ENCODE measurements at places on chromosomes 3 and 15. TPM values are rescaled to one million over a fixed set of nuclear protein-coding genes. Genes with fewer than 3 reads are reported as not detected.

DNA sequence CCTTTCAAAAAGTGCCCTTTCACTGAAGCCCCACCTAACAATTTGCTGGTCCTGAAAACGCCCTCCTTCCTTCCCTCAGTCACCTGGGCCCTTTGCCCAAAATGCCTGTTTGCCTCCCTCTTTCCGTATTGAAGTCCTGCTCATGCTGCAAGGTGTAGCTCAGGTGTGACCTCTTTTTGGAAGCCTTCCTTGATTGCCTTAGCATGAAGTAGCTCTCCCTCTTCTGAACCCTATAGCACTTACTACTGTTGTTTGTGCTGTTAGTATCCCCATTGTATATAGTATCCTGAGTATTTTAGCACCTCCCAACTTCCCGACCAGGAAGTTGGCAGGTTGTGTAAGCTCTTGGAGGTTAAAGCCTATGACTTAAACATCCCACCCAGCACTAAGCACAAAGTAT is 1.7 kb downstream of the PLS1 start:
- no peak for DNase-seq
- H3K4me3 ChIP-seq, result peak overlapping the region; percentile 65
- H3K36me3 ChIP-seq, result no peaks in the 10 kb centered on the region
- H3K4me1 ChIP-seq, result peaks cover 30% of the 10 kb centered on the region
- no peaks in the 10 kb centered on the region for H3K27me3 ChIP-seq

DNA sequence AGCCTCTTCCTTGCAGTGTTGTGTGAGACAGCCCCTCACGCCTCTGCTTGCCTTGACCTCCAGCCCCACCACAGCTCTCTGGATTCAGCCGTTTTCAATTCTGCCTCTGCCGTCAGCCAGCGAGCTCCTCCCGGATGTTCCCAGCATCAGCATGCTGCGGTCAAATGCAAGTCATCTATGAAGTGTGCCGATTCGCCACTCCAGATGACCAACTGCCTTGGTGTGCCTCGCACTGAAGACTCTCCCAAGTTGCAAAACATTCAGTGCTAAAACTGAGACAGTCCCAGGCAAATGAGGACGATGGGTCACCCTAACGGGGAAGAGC is 30.6 kb upstream of the RASA2 start:
- no peak overlapping the region for H3K4me3 ChIP-seq
- no peaks in the 10 kb centered on the region for H3K36me3 ChIP-seq
- no peak overlapping the region for H3K27ac ChIP-seq
- DNase-seq, result no peak

DNA sequence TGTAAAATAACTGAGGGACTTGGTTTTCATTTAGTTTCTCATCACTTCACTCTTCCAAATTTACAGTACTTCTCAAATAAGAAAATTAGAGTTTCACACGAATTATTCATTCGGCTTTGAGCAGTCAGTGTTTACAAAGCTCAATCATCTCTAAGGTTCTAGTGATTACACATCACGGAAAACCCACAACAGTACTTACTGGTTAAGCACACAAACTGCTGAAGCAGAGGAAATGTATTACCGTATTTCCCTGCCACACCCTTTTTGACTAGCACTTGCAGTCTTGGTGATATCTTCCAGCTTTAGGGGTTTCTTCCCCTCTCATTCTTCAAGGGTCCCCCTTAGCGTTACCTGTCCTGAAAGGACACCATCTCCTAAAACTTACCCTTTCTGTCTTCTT is 164.8 kb upstream of the CDIN1 start:
- H3K4me3 ChIP-seq, result no peak overlapping the region
- no peaks in the 10 kb centered on the region for H3K4me1 ChIP-seq
- peaks cover 4% of the 10 kb centered on the region for H3K27me3 ChIP-seq

DNA sequence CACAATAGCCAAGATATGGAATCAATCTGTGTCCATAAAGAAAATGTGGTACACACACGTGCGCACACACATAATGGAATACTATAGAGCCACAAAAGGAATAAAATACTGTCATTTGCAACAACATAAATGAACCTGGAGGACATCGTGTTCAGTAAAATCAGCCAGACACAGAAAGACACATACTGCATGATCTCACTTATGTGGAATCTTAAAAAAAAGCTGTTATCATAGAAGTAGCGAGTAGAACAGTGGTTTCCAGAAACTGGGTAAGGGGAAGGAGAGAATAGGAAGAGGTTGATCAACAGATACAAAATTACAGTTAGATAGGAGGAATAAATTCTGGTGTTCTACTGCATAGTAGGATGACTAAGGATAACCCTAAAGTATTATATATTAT is 11.1 kb downstream of the ATOSA start:
- peaks cover 43% of the 10 kb centered on the region for H3K36me3 ChIP-seq
- no peak for DNase-seq
- H3K27ac ChIP-seq, result no peak overlapping the region
- H3K4me3 ChIP-seq, result no peak overlapping the region
- H3K4me1 ChIP-seq, result peaks cover 47% of the 10 kb centered on the region

GRCh38 chr3:51671734-51672475 is 853 bp downstream of the TEX264 start:
- peak overlapping the region; percentile 94 for H3K27ac ChIP-seq
- peak overlapping the region; percentile 95 for H3K4me3 ChIP-seq
- no peaks in the 10 kb centered on the region for H3K27me3 ChIP-seq
- peaks cover 70% of the 10 kb centered on the region for H3K4me1 ChIP-seq
- DNase-seq, result no peak

DNA sequence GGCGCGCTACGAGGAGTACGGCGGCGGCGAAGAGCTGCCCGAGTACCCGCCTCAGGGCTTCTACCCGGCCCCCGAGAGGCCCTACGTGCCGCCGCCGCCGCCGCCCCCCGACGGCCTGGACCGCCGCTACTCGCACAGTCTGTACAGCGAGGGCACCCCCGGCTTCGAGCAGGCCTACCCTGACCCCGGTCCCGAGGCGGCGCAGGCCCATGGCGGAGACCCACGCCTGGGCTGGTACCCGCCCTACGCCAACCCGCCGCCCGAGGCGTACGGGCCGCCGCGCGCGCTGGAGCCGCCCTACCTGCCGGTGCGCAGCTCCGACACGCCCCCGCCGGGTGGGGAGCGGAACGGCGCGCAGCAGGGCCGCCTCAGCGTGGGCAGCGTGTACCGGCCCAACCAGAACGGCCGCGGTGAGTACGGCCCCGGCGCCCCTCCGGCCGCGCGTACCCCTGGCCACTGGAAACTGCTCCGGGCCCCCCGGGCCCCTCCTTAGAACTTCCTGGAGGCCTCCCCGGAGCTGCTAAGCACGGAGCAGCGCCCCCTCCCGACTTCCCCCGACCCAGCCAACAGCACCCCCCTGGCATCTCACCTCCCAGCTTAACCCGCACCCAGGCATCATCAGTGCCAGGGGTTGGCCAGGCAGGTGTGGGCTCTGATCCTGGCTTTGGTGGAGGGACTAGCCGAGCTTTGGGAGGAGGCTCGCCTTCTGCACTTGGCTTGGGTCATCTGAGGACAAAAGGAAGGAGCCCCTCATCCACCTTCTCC is 1.4 kb downstream of the LOXL1 start:
- peak overlapping the region; percentile 87 for H3K4me3 ChIP-seq
- H3K4me1 ChIP-seq, result peaks cover 44% of the 10 kb centered on the region
- peak overlapping the region; percentile 73 for H3K27ac ChIP-seq
- H3K27me3 ChIP-seq, result no peaks in the 10 kb centered on the region
- peak; percentile 69 for DNase-seq
- H3K36me3 ChIP-seq, result no peaks in the 10 kb centered on the region

DNA sequence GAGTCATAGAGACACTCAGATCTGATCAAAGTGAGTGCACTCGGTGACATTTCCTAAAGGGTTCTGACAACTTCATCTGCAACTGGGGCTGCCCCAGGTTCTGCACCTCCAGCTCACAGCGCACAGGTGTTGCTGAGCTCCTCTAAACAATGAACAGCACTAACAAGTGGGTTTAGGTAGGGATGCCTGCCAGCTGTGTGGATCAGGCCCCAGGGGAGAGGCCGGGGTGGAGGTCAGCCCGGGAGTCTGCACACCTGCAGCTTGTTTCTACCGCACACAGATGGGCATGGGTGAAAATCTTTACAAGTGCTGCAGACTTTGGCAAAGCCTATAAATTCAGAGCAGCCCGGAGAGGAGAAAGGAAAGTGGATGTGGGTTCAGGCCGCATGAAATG is 355 bp downstream of the FBXW12 start:
- H3K27me3 ChIP-seq, result no peaks in the 10 kb centered on the region
- no peak for DNase-seq
- H3K4me3 ChIP-seq, result no peak overlapping the region
- H3K27ac ChIP-seq, result no peak overlapping the region
- H3K36me3 ChIP-seq, result no peaks in the 10 kb centered on the region

DNA sequence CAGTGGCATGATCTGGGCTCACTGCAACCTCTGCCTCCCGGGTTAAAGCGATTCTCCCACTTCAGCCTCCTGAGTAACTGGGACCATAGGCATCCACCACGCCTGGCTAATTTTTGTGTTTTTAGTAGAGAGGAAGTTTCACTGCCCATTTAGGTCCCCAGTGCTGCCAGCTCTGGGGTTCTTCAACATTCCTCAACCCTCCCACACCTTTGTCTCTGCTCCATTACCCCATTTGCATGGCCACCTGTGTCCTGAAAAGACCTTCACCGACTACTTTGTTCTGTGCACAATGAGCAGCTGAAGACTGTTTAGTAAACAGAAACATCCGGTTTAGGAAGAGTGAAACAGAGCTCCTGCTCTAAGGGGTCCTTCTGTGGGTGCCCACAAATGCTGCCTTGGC is 92.0 kb downstream of the FAM43A start:
- no peak overlapping the region for H3K27ac ChIP-seq
- no peak for DNase-seq
- H3K27me3 ChIP-seq, result peaks cover 34% of the 10 kb centered on the region
- no peaks in the 10 kb centered on the region for H3K36me3 ChIP-seq

DNA sequence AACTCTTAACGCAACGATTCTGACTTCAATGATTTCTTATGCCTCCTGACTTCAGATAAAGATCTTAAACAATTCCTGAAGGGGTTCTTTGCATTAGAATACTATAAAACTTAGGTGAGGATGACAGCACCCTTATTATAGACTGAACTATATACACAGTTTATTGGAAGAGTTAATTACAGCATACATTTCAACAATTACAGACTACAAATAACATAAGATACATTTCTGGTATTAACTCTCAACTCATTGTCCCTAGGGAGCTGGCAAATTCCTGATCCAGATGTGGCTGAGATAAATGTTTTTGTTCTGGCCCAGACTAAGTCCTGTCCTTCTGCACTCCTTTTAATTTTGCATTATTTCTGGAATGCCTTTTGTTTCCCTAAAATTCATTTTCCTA is 155.5 kb upstream of the TMC3 start:
- no peaks in the 10 kb centered on the region for H3K36me3 ChIP-seq
- no peak overlapping the region for H3K4me3 ChIP-seq
- no peaks in the 10 kb centered on the region for H3K4me1 ChIP-seq
- H3K27me3 ChIP-seq, result peaks cover 14% of the 10 kb centered on the region
- DNase-seq, result no peak

- H3K36me3 ChIP-seq, result no peaks in the 10 kb centered on the region
- no peak overlapping the region for H3K4me3 ChIP-seq
- no peak overlapping the region for H3K27ac ChIP-seq
- no peak for DNase-seq
- H3K4me1 ChIP-seq, result no peaks in the 10 kb centered on the region
- peaks cover 17% of the 10 kb centered on the region for H3K27me3 ChIP-seq
Observed at GRCh38 chr3:130596484-130596883, 79.5 kb downstream of the COL6A6 start.

GRCh38 chr3:150745832-150746231 is 17.1 kb downstream of the SIAH2 start:
- no peak overlapping the region for H3K4me3 ChIP-seq
- peak overlapping the region; percentile 84 for H3K27ac ChIP-seq
- no peak for DNase-seq
- H3K36me3 ChIP-seq, result peaks cover 42% of the 10 kb centered on the region
- peaks cover 60% of the 10 kb centered on the region for H3K4me1 ChIP-seq
- H3K27me3 ChIP-seq, result no peaks in the 10 kb centered on the region

DNA sequence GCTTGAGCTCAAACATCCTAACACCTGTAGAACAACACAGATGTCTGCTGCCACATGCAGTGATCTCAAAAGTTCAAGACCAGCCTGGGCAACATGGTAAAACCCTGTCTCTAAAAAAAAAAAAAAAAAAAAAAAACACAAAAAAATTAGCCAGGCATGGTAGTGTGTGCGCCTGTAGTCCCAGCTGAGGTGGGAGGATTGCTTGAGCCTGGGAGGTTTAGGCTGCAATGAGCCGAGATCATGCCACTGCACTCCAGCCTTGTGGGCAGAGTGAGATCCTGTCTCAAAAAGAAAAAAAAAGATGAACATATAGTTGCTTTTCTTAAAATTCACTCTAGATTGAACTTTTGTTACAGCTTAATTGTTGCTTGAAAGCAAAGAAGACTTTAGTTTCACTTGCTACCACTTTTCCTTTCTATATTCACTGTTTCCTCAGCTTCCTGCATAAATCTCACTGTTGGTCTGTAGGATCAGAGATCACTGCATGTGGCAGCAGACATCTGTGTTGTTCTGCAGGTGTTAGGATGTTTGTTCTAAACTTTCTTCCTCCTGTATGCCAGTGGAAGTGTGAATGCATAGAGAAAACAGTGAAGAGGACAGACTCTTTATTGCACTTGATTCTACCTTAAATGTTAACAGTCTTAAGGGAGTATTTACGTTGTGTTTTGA is 12.6 kb downstream of the RAB11A start:
- H3K4me3 ChIP-seq, result peak overlapping the region; percentile 82
- H3K4me1 ChIP-seq, result peaks cover 52% of the 10 kb centered on the region
- DNase-seq, result no peak
- H3K27ac ChIP-seq, result peak overlapping the region; percentile 79

- H3K4me1 ChIP-seq, result no peaks in the 10 kb centered on the region
- H3K36me3 ChIP-seq, result peaks cover 5% of the 10 kb centered on the region
- no peak overlapping the region for H3K27ac ChIP-seq
Observed at GRCh38 chr3:197353867-197354567, 55.6 kb upstream of the DLG1 start.

DNA sequence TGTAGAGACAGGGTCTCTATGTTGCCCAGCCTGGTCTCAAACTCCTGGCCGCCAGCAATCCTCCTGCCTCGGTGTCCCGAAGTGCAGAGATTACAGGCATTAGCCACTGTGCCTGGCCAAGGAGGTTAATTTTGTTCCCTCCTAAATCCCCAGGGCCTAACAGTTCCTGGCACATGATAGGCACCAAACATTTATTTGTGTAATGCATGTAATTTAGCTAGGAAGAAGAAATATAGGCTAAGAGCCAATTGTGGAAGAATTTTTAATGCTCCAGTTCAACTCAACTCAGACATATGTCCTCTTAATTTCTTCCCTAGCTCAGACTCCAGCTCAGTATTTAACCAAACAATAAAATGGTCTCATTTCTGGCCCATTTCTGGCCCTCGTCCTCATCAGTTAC is 7.7 kb upstream of the ZNF592 start:
- no peaks in the 10 kb centered on the region for H3K27me3 ChIP-seq
- H3K4me1 ChIP-seq, result peaks cover 35% of the 10 kb centered on the region
- peak overlapping the region; percentile 88 for H3K27ac ChIP-seq
- DNase-seq, result no peak
- H3K4me3 ChIP-seq, result no peak overlapping the region

GRCh38 chr15:51588966-51589365 is 33.6 kb downstream of the DMXL2 start:
- no peaks in the 10 kb centered on the region for H3K4me1 ChIP-seq
- no peak overlapping the region for H3K27ac ChIP-seq
- no peak for DNase-seq
- no peak overlapping the region for H3K4me3 ChIP-seq
- H3K36me3 ChIP-seq, result peaks cover 6% of the 10 kb centered on the region
- H3K27me3 ChIP-seq, result no peaks in the 10 kb centered on the region

CPA3 gene
- not detected for total RNA-seq

CD200 gene
- 1.7 TPM for total RNA-seq

CCDC54 gene
- total RNA-seq, result not detected

CCDC191 gene
- total RNA-seq, result 5.8 TPM

GOLGA8O gene
- total RNA-seq, result 1.3 TPM
